Immature natural killer cell (primary cell): ENCODE measurements at places on chromosomes 2 and 18.
A peak's percentile ranks its signal among the peaks of the same experiment; 100 is the strongest.

GRCh38 chr2:156321243-156321904 is 11.1 kb downstream of the NR4A2 start:
- peak; percentile 44 for DNase-seq

DNA sequence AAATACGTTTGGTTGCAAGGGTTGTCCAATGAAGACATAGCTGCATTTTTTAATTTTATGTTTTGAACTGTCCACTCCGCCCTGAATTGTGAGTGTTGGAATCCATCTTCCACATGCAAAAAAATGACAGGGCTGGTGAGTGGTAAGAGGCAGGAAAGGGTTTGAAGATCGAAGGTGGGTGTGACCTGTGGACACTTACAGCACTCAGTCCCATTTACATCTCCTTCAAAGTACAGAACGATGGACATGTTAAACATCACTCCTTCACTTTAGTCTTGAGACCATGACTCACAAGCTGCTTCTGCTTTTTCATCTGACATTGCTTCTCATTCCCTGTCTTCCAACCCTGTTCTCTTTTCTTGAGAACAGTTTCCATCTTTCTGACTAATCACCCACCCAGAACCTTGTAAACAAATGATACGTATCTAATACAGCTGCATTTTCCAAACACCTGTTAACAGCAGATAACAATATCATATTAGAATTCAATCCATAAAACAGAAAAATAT is 179.3 kb downstream of the ZNF516 start:
- DNase-seq = no peak

DNA sequence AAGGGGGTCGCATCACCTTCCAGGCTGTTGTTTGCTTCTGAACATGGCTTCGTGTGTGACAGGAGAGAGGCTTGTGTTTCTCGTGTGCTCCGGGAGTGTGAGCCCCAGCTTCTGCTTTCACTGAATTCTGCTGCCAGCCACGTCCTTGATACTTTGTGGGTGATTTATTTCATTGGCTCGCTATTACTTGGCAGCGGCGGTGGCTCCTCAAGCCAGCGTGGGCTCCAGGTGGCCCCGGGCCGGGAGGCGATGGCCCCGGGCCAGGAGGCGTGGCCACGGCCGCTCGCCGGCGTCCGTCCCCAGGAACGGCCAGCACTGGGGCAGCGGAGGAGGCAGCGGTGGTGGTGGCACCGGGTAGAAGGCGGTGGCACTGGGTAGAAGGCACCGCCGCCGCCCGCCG is 63.1 kb downstream of the NAPG start:
- no peak for DNase-seq

GRCh38 chr2:38037757-38038621 is 38.0 kb downstream of the CYP1B1 start:
- DNase-seq = no peak

- DNase-seq = no peak
Measured at GRCh38 chr2:114175507-114175906, 266.9 kb upstream of the DPP10 start.

- DNase-seq = no peak
Measured at GRCh38 chr2:215110918-215111317, 27.5 kb downstream of the ABCA12 start.

DNA sequence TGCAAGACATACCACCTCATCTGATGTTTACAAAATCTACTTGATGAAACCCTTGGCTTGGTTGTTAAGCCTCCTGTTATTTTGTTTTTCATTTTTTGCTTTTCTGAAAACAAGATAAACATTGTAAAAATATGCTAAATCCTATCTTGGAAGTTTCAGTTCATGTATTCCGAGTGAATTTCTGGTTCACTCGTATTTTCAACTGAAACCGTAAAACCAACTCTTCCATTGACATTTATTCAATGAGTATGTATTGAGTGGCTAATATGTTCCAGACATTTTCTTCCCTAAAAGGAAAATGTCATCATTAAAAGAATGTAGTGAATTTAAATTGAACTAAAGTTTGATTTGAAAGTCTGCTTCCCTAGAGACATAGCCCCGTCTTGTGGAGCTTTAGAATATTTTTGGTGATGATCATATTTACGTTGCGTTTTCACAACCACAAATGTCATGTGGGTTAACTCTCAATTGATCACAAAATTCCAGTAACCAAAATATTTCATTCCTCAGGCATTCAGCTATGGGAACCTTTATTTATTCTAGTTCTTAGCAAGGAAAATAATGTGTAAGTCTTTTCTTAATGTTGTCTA is 204.2 kb downstream of the MBD2 start:
- no peak for DNase-seq

GRCh38 chr2:217836901-217837491 is 165.8 kb downstream of the TNS1 start:
- DNase-seq = no peak

DNA sequence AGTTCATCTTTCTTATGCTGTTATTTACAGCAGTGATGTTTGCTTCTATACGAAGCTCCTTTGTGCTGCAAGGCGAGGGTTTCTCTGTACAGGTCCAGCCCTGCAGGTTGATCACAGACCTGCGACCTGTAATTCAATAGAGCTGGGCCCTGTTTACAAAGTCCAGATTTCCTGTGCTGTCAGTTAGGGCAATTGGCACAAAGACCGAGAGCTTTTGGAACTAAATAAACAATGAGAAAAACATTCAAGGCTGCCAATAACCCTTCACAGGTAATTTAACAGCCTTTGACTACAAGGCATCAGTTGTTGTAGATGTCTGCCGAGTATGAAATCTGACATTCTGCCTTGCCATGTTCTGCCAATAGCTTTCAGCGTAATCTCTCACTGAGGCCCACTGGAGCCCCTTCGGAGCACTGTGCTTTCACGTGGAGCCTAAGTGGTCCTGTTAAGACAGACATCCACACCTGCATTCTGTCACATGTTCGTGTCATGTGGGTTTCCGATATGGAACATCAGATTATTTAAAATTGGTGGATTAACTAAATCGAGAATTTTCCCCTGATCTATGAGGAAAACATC is 232.5 kb downstream of the PTGR3 start:
- DNase-seq = no peak

DNA sequence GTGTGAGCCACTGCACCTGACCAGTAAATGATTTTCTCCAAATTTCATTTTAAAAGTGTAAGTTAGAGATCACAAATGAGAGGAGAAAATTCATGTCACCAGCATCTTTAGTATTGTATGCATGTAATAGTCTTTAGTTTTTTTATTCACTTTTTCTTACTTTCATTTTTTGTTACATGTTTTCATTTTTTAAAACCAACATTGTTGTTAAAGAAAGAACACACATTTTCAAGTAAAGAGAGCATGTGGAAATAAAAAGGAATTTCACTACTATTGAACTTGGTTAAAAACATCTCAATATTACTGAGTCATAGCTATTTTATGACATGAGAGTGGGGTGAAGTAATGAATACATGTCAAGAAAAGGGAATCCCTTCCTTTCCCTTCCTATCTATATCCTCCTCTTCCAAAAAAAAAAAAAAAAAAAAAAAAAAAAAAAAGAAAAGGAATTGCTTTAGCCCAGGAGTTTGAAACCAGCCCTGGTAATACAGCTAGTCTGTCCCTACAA is 29.1 kb upstream of the PMAIP1 start:
- no peak for DNase-seq

DNA sequence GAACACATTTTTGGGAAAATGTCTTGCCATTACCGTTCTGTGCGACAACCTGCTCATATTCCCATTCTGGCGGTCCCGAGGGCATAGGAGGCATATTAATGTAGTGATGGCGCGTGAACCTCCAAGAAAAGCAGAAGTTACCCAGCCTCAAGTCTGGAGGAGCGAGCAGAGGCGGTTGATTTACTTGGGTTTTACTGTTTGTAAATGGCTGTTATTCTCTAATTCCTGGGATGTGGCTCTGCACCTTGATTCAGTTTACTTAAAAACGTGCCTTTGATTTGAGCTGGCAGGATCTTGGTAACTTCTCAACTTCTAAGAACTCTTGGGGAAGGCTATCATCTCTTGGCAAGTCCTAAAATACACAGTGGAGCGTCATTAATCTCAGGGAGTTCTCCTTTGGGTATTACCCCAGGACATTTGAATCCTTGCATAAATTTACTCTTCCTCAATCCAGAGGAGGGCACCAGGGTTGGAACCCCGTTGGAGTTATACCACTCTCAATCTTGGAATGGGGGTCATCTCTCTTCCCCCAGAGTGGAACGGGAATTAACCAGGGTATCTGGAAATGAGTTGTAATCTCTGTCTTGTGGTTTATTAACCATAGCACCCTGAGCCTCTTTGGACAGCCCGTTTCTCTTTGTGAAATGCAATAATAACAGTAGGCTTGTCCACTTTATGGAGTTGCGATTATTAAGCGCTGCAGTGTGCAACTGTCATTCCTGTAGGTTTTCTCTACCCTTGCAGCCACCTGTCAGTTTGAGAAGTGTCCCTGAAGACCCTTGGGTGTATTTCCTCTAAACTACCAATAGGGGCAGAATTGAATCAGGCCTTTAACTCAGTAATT is 2.1 kb downstream of the HK2 start:
- DNase-seq = no peak

DNA sequence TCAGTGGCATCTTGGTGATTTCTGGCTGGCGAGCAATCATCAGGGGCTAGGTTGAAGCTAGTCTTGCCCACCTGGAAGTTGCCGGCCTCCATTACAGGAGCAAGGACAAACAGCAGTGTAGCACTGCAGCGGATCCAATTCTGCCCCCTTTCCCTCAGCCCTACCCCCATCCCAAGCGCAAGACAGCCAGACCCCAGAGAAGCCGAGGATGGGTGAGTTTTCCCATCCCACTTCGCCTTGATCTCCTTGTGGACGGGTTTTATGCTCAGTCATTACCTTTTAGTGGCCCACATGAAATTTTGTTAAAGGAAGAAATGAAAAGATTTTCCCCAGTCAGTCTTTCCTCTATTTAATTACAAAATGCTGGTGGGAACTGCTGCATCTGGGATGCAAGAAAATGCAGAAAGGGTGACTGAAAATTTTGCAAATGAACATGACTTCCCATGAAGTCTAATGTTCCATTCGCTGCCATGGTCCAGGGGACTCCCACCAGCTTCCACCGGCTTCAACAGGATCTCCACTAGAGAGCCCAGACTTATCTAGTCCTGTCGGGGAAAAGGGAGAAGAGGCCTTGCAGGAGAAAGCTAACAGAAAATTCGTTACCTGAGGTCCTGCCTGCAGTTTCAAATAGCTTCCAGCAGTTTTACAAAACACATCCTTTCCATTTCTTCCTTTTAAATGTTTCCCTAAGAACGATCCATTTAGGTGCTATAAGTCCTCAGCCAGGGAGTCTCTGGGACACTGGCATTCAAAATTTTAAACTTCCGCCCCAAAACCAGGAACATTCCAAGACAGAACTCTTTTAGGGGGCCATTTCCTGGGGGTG is 1.9 kb upstream of the HOXD9 start:
- no peak for DNase-seq

GRCh38 chr2:158755310-158756087 is 39.6 kb upstream of the DAPL1 start:
- no peak for DNase-seq

DNA sequence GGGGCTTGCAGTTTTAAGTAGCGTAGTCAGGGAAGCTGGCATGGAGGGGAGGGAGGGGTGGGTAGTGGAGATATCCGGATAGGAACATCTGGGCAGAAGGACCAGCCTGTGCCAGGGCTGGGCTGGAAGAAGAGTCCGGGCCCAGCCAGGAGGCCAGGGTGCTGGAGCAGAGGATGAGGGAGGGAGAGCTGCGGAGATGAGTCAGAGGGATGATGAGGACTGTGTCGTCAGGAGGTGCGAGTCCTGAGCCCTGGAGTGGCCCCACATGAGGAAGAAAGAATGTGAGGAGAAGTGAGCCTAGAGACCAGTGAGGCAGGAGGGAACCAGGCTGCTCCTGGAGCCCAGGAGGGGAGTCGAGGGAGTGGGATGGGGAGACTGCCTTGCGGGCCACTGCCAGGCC is 82.4 kb downstream of the CTIF start:
- no peak for DNase-seq

- no peak for DNase-seq
Measured at GRCh38 chr2:124318913-124319312, 293.8 kb downstream of the CNTNAP5 start.

DNA sequence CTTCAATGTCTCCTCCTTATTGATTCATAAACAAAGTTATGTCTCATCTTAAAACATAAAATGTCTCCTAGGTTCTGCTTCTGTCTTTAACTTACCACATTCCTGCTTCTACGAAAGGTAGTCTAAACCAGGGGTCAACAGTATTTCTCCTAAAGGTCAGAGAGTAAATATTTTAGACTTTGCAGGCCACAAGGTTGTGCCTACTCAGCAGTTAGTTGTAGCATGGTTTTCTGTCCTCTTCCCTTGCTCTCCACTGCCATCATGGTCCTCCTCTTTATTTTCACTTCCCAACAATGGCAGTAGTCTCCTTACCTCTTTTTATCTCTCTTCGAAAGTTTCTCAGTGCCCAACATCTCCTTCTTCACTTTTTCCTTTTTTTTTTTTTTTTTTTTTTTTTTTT is 68.3 kb upstream of the LRP1B start:
- no peak for DNase-seq

DNA sequence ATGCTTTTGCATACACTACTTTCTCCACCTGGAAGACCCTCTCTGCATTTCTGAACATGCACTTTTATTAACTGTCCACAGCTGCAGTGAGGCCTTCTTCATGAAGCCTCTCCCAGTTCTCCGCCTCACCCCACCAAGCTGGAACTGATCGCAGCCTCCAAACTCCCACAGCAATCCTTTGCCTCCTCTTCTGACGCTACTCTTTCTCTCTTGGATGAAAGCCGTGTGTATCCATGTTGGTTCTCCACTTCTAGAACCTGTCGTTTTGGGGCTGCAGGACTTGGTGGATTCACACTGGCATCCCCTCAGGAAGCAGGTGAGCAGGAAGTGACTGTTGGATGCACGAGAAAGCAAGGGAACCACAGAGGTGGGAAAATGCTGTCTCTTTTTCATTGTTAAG is 288.6 kb downstream of the MYCN start:
- DNase-seq = no peak

- DNase-seq = no peak
Measured at GRCh38 chr2:210971431-210971830, 415.0 kb downstream of the CPS1 start.

- no peak for DNase-seq
Measured at GRCh38 chr2:152420363-152420762, 85.4 kb downstream of the FMNL2 start.

GRCh38 chr18:62555135-62555534 is 32.3 kb downstream of the ZCCHC2 start:
- DNase-seq = no peak

DNA sequence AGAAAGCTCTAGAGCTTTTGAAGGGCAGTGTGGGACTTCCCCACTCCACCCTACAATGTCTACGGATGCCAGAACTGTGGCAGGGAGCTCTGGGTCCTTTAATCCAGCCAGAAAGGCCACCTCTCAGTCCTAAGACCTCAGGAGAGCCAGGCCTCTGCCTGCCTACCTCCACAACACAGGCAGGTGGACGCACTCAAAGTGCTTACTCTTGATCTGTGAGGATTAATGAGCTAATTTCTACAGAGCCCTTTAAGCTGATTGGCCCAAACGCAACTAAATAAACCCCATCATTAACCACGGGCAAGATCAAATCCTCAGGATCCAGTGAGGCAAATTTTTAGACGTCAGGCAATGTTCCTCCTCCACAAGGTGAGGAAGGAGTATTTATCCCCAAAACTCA is 8.1 kb downstream of the STK39 start:
- DNase-seq = no peak
